PC-9 (cell line): ENCODE measurements at places on chromosomes 13 and 19. TPM values are rescaled to one million over a fixed set of nuclear protein-coding genes. Genes with fewer than 3 reads are reported as not detected.

DNA sequence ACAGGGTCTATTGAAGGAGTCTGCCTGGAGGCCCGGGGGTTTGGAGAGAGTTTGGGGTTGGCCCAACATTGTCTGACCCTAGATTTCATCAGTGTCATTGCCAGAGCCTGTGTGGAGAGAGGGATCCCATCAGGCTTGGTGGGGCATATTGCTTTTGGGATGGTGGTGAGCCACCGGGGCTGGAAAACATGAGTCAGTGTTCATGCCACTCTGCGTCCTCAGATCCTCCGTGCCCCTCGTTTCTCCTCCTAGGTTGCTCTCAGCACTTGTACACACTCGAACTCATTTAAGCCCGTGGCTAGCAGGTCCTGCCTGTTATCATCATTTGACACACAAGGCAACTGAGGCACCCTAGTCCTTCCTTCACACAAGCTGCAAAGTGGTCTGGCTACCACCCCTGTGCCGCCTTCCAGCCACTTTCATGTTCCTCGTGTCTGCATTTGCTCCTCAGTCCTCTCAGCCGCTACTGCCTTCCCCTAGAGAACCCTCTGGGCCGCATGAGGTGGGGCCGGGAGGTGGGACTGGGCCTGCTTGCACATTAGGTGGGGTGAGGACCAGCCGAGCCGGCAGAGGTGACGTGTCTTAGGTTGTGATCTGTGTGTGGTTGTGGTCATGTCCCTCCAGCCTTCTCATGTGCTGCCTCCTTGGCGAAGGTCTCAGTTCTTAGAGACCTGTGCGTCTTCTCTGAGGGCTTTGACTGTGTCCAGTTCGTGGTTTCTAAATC, 3.6 kb downstream of the NACC1 start:
- peaks cover 20% of the 10 kb centered on the region for H3K4me1 ChIP-seq
- H3K27me3 ChIP-seq = no peaks in the 10 kb centered on the region
- H3K27ac ChIP-seq = no peak overlapping the region
- H3K36me3 ChIP-seq = peaks cover 26% of the 10 kb centered on the region
- no peak for DNase-seq
- no peak overlapping the region for H3K4me3 ChIP-seq

Gene KIR2DL3
- total RNA-seq = not detected in 2 replicates

Gene GADD45GIP1
- total RNA-seq = 29.1 and 32.5 TPM in 2 replicates

DNA sequence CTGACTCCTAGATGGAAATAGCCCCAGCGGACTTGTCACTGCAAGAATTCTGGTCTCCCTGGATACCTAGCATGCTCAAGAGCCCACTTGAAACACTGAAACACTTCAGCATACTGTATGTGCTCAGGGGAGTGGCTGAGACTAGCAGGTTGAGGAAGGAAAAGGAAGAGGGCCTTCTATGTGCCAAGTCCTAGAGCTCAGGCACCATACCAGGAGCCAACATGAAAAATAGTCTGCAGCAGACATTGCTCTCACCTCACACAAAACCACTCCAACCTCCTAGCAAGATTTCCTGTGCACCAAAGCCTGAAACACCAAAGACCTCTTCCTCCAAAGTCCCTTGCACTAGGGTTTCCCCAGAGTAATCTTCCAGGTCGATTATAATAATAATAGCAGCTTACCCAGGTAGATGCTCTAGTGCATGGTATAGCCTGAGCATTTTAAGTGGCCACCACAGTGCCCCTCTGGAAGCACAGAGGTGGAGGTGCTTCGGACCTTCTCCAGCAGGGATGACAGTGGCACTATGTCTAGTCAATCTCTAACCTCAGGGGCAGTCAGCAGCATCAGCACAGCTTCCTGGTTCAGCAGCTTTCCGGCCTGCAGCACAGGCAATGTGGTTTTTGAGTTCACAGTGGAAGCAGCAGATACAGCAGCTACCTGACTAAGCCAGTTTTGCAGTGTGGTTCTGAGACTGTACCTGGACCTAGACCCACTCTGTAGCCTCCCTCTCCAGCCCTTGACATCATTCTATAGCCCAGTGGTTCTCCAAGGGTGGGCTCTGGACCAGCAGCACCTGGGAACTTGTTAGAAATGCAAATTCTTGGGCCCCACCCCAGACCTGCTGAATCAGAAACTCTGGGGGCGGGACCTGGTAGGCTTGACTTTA, 45.6 kb upstream of the UBE2L5 start:
- H3K4me1 ChIP-seq = peaks cover 16% of the 10 kb centered on the region
- DNase-seq = no peak
- no peaks in the 10 kb centered on the region for H3K36me3 ChIP-seq

Gene ARID3A
- 9.2 and 10.7 TPM in 2 replicates for total RNA-seq

GRCh38 chr13:50629497-50629896, 214.0 kb downstream of the DLEU7 start:
- no peak for DNase-seq
- H3K4me3 ChIP-seq = no peak overlapping the region
- H3K27me3 ChIP-seq = no peaks in the 10 kb centered on the region
- no peak overlapping the region for H3K27ac ChIP-seq
- H3K4me1 ChIP-seq = no peaks in the 10 kb centered on the region
- no peaks in the 10 kb centered on the region for H3K36me3 ChIP-seq

Gene ZNF763
- 0.55 and 0.83 TPM in 2 replicates for total RNA-seq
